ENCODE measurements at places on chromosomes 16 and 17.

GRCh38 chr17:48791128-48792032 lies 25.6 kb downstream of the TTLL6 start:
- DNase-seq, result peak; percentile 87

GRCh38 chr17:42517516-42517915 lies 18.5 kb upstream of the NAGLU start:
- peak; percentile 97 for DNase-seq

DNA sequence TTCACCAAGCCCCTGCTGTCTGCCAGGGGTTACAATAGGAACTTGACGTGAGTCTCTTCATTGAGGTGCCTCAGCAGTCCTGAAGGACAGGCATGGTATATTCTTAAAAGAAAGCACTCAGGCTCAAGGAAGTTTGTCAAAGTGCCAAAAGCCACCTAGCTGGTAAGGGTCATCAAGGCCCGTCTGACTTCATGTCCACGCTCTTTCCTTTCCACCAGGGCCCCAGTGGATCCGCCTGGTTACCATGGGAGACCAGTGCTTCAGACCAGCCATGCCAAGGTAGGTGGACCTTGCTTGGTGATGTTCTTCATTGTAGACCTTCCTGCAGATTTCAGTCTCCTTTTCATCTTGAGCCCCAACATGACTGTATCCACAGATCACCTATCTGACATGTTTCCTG lies 27.6 kb upstream of the CCL1 start:
- DNase-seq, result no peak

DNA sequence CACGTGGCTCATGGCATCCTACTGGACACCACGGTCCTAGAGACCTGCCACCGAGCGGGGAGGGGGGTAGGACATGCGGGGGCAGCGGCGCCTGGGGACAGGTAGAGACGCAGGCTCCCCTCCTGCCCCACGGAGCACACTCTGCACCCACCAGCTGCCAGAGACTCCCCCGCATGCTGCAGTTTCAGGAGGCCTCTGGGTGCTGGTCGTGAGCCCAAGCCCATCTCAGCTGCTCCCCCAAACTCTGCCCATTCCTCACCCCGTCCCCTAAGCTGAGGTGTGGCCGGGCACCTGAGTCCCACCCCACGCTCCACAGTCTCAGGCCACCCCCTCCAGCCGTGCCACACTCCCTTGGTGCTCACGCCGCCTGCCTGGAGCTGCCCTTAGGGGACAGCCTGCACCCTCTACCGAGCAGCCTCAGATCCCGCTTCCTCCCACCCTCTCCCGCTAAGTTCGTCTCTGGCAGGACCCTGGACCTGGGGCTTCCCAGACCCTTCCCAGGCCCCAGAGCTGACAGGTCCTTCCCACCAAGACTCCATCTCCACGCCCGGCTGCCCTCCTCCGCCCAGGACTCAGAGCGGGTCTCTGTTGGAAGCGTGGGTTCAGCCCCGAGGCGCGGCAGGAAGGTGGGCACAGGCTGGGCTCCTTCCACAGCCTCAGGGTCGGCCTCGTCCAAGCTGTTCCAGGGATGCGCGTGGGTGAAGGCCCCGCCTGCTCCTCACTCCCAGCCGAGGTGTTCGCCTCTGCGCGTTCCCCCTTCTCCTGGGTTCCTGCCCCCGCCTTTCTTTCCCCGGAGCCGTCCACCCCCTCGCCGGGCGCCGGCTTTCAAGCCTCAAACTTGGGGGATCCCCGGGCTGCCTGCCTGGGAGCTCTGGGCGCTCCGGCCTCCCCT lies 1.3 kb downstream of the RAB40B start:
- DNase-seq, result peak; percentile 19

- DNase-seq, result peak; percentile 86
These were observed at the start of gene ZNF821 for GRCh38 chr16:71883849-71884638. Gene ZNF821 (minus strand): TSS chr16:71884182. CDS start chr16:71879946, 4,236 bp downstream.

DNA sequence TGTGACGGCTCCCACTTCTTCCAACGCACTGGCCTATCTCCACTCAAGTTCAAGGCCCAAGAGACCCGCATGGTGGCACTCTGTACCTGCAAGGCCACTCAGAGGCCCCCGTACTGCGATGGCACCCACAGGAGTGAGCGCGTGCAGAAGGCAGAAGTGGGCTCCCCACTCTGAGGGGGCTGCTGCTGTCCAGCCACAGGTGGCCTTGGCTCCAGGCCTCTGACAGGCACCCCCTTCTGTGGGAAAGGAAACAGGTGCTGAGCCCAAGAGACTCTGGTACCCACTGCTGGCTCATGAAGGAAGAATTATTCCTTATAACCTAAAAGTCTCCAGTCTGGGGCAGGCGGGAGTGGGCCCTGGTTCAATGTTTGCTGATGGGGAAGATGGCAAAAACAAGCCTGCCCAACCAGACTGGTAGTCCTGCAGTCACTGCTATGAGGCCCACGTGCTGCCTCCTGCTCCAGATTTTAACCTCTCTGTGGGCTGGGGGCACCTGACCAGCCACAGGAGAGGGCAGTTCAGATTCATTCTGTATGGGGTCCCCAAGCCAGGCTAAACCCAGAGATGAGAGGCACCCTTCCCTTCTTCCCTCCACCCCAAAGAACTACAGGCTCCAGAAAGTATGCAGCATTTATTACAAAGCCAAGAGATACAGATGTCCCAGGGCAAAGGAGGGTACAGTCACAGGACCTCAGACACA lies 3.3 kb downstream of the CISD3 start:
- DNase-seq, result no peak

- DNase-seq, result no peak
These were observed 45.7 kb upstream of the CSNK2A2 start for GRCh38 chr16:58243528-58244004.

DNA sequence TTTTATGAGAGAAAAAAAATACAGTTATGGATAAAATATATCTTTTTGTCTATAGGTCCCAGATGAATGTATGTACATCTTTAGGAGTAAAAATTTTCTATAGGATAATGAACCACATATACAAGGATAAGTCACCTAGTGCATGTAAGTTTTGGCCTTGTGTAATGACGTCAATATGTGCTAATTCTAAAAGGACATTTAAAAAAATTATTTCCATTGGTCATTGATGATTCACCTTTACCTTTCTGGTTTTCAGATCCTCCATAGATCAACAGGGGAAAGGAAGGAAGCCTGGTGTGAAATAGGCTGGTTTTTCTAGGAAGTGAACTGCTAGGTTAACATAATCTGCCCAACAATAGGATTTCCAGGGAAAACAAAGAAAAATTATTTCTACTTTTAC lies 684.3 kb upstream of the SOX9 start:
- DNase-seq, result no peak

DNA sequence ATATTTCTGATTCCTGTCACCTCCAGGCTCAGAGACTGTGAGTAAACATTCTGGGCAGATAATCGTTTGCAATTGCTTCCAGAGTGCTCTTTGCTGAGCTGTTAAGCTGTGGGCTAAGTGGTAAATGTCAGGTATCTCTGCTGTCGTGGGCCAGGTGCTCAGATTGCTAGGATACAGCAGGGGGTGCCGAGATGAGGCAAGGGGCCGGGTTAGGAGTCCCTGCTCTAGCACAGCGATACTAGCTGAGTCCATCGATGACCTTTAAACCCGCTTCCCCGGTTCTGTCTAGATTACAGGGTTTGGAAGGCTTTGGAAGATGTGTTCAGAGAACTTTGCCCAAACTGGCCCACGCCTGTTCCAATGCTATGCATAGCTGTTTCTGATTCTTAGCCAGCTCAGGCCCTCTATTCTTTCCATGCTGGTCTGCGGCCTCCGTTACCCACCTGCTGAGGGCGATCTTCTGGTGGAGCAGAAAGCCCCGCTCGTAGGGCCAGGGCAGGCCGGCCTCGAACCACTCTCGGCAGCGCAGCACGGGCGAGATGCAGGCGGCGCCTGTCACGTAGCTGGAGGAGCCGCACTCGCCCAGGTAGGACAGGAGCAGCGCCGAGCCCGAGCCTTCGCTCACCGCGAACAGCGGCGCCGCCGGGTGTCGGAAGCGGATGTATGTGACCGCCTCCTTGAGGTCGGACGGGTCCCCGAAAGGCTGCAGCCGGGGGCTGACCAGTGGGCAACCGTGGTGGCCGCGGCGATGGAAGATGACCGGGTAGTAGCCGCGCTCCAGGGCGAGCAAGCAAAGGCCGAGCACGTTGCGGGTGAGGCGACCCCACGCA lies 979 bp downstream of the ABHD15 start:
- DNase-seq, result no peak

DNA sequence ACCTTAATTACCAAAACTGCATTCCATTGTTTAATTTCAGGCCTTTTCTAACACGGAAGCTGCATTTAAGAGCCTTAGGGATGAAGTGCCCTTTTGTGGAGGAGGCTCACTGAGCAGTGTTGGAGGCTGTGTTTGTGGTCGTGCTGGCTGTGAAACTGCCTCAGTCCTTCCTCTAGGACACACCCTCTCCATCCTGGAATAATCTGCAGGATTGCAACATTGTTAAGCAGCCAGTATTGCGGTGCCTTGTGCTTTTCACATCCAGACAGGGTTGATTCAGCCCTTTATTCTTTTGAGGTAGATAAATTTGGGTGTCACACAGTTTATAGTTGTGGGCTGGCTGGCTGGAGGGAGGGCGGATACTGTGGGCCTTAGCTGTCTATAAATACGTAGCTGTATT lies 141.6 kb downstream of the CDRT15L2 start:
- no peak for DNase-seq

DNA sequence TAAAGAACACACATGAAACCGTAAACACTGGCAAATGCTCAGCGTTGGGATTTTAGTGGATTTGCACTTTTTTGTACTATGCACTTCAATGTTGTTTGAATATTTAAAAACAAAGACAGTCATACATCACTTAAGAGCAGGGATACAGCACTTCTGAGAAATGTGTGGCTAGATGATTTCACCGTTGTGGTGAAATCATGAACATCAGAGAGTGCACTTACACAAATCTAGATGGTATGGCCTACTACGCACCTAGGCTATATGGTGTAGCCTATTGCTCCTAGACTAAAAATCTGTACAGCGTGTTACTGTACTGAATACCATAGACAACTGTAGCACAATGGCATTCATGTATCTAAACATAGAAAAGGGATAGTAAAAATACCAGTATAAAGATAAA lies 37.6 kb upstream of the CNEP1R1 start:
- no peak for DNase-seq

DNA sequence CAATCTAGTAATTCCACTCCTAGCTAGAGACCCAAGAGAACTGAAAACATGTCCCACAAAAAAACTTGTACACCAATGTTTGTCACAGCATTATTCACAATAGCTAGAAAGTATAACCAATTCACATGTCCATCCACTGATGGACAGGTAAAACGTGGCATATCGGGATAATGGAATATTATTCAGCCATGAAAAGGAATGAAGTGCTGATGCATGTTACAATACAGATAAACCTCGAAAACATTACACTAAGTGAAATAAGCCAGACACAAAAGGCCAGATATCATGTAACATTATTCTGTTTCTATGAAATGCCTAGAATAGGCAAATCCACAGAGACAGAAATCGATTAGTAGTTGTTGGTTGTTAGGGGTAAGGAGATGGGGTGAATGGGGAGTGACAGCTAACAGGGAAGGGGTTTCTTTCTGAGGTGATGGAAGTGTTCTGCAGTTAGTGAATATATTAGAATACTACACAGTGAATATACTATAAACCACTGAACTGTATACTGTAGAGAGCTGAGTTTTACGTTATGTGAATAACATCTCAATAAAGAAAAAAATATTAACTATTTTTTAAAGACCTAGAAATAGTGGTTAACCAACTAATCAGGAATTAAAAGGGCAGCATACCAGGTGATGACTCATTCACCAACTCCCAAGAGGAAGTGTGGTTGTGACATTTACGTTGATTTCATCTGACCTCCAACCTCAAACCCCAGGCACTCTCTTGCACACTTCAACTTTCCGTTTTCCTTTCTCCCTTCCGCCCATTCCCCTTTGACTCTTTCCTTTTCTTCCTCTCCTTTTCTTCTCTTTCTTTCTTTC lies 48.6 kb downstream of the GAS7 start:
- DNase-seq, result peak; percentile 69

GRCh38 chr16:17331071-17331607 lies 139.6 kb downstream of the XYLT1 start:
- peak; percentile 61 for DNase-seq

DNA sequence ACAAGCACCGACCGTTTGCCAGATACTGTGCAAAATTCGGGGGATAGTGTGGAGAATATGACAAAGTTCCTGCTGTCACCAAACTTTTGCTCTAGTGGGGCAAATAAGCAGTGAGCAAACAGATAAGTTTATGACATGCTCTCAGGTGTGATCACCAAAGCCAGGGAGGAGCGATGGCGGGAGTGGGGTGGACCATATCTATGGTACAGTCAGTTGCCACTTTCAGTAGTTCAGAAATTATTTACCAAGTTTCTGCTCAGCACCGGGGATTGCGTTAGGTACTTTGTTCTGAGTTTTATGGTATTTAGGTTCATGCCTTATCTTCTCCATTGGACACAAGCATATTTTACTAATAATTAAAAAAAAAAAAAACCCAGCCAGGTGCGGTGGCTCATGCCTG lies 11.9 kb downstream of the MSI2 start:
- DNase-seq, result no peak

DNA sequence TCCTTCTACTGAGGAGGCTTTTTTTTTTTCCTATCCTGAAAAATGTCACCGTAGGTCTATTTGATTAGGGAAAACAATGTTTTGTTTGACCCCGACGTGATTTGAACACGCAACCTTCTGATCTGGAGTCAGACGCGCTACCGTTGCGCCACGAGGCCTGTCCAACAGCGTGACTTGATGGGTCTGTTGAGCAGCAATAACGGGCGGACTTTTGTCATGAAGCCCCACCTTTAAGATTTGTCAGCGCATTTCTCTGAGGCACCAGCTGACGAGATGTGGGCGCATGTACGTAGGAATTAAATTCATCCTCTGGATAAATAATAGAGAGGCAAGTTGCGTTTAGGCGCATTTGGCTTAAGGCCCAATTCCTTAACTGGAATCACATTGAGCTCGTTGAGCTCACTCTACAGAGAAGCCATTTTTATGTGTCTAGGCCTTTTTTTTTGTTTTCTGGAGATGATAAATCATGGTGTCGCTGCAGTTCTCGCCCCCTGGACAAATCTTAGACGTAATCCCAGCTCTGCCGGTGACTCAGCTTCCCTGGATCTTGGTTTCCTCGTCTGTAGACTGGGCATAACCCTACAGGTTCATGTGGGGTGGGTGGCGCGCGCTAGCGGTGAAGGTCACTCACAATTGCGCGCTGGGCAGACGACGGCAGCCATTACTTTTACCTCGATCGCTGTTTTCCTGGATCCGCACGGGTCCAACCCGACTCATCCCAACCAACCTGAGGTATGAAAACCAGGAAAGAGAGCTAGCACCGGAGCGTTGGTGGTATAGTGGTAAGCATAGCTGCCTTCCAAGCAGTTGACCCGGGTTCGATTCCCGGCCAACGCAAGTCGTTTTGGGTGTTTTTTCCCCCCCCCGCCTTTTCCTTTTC lies 10.6 kb upstream of the AURKB start:
- DNase-seq, result peak; percentile 74
